Stimulated activated CD4-positive, alpha-beta T cell treated with anti-CD3 and anti-CD28 coated beads, Interleukin-15, amount 100 ng/mL, for 1 hour (primary cell): ENCODE measurements at places on chromosomes 5 and 9.

DNA sequence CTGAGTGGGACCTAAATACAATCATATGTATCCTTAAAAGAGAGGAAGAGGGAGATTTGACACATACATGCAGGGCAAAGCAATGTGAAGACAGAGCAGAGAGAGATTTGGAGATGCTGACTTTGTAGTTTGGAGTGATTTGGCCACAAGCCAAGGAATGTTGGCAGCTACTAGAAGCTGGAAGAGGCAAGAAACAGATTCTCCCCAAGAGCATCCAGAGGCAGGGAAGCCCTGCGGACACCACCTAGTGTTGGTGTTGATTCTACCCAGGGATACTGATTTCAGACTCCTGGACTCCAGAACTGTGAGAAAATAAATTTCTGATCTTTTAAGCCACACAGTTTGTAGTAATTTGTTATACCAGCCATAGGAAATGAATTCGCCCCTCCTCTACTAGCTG lies 64.9 kb upstream of the OSMR start:
- DNase-seq = no peak

- DNase-seq = no peak
Measured at GRCh38 chr5:16871746-16872339, 64.2 kb downstream of the MYO10 start.

DNA sequence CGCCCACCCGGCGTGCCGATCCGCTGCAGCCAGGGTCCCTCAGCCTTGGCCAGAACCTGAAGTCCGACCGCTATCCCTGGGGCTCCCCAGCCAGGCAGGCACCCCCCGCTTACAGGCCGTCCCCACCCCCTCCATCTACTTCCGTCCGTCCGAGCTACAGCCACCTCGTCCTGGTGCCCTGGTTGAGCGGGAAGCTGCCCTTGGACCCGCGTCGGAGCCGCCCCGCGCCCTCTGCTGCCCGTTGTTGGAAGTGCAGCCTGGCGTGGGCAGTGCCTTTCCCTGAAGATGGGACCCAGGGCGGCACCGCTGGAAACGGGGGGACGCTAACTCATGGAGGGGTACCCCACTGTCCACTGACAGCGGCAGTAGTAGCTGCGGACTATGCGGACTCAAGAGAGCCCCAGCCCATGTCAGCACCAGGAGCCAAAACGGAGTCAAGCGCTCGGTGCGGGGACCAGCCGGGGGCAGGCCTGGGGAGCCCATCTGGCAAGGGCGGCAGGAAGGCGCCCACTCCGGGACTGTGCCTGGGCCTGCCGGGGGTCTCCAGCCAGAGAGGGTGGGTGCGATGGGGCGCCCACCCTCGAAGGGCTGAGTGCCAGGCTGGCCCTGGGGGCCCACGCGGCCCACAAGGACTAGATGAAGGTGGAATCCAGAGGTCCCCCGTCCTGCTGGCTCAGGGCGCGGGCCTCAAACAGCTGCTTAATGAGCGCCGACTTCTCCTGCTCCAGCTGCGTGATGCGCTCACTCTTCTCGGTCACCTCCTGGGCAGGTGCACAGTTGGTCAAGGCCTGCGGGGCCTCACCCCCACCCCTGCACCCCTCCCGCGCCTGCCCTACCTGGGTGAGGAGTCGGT lies 6.1 kb downstream of the SAPCD2 start:
- DNase-seq = peak; percentile 31

DNA sequence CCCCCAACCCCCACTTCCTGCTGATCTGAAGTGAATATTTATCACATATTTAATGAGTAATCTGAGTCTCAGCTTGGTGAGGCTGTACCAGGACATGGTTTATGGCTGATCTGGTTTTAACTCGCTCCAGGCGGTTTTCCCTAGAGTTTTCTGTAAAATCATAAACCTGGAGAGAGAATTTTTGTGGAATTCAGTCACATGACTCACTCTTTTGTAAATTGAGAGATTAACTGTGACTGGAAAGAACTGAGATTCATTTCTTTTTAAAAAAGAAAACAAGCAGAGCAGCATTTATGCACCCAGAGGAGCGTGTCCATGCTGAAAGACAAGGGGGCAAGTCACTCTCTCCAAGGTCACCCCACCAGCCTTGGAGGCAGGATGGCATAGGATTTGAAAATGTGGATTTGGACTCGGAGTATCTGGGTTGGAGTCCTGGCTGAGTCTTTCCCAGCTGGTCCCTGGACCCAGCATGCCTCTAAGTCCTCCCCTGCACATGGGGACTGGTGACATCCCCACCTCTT lies 81.8 kb downstream of the ZNF618 start:
- no peak for DNase-seq

GRCh38 chr9:99025616-99026270 lies 79.2 kb upstream of the TGFBR1 start:
- no peak for DNase-seq

- DNase-seq = no peak
Measured at GRCh38 chr9:30775236-30775635, 1609.2 kb upstream of the ACO1 start.

DNA sequence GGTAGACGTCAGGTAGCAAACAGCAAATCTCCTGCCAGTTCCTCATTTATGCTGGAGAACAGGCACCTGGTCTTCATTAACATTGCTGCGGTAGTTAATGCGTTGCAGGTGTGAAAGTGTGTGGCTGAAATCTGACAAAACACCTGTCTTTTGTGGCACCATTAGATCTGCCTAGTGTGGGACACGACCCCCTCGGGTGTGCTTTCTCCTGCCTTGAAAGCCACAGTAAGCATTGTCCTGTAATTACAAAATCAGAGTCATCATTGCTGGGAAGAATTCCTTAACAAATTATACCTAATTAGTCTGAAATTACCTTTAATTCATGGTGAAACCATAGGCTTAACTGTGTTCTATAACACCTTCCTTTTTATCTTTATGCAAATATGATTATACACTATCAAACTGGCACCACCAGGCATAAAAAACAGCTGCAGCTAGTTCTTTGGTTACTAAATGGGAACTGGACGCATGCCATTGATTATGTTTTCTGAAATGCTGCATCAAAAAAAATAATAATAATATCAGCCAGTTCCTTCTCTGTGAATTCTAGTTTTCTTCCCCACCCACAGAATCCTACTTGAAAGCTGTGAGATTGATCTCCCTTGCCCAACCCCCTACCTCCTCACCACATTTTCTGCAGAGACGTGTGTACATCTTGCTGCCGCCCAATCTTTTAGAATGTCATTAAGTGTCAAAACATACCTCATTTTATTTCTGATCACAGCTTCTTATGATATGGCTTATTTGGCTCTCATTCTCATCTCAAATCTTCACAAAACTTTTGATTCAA lies 374.0 kb downstream of the NFIB start:
- no peak for DNase-seq

DNA sequence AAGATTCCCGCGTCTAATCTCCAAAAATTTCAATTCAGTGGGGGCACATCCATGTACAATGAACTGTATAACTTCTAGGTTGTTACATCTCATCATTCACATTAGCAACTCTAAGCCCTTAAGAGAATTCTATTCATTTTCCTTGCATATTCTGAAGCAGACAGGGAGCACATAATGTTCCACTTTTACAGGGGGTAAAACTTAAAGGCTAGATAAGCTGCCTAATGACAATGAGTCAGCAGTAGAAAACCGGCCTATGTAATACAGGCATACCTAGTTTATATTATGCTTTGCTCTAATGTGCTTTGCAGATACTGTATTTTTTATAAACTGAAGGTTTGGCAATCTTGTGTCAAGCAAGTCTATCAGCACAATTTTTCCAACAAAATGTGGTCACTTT lies 40.4 kb downstream of the PTAR1 start:
- DNase-seq = no peak

GRCh38 chr9:76531231-76531780 lies 72.3 kb downstream of the GCNT1 start:
- DNase-seq = no peak

- no peak for DNase-seq
Measured at GRCh38 chr5:180910735-180911134, 11.8 kb downstream of the BTNL8 start.

- peak; percentile 16 for DNase-seq
Measured at GRCh38 chr5:14665949-14666348, 1.4 kb downstream of the OTULIN start.

GRCh38 chr5:150129813-150130492 lies 25.7 kb downstream of the PDGFRB start:
- peak; percentile 9 for DNase-seq

- no peak for DNase-seq
Measured at GRCh38 chr5:97797994-97798451, 615.0 kb upstream of the RIOK2 start.

GRCh38 chr5:179065703-179066102 lies 5.5 kb downstream of the ZNF354C start:
- no peak for DNase-seq
